ENCODE measurements at places on chromosomes 2 and 18. TPM values are rescaled to one million over a fixed set of nuclear protein-coding genes. Genes with fewer than 3 reads are reported as not detected.

GRCh38 chr2:94870440-94871225, 597 bp upstream of the TEKT4 start:
- DNase-seq = no peak

- peak; percentile 92 for DNase-seq
These were observed 38.7 kb downstream of the SCG2 start for GRCh38 chr2:223563462-223563861.

DNA sequence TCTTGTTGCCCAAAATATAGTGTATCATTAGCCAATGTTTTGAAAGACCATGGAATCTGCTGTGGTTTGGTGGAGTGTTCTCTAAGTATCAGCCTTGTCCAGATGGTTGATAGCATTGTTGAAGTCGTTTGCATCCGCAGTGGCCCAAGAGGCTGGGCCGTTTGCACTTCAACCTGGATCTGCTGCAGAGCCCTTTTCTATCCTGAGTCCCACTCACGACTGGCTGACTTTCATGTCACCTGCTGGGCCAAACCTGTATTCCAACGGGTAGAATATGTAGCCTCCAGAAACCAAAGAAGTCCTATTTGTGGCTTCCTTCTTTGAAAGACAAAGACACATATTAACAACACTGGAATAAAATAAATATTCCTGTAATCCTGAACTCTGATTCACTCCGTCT, 1154.1 kb downstream of the RPIA start:
- no peak for DNase-seq

DNA sequence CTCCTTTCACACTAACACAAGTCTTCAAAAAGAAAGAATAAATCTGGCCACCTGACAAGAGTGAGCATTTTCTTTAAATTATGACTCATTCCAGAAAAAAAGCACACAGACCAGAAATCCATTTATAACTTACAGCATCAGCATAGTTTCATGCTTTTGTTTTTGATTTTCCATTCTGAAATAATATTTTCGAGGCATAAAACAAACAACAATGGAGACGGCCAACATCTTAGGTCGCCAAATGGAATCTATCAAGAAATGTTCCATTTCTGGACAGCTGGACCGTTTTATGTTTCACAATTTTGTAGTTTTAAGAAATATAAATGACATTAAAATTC, 165.4 kb upstream of the ZFP36L2 start:
- DNase-seq = peak; percentile 18

GRCh38 chr18:23912356-23912755, 102.2 kb upstream of the TTC39C start:
- DNase-seq = peak; percentile 63

GRCh38 chr2:227390468-227391256, 2.9 kb upstream of the SCYGR1 start:
- no peak for DNase-seq

GRCh38 chr18:34929336-34929780, 111.9 kb upstream of the MAPRE2 start:
- peak; percentile 81 for DNase-seq

DNA sequence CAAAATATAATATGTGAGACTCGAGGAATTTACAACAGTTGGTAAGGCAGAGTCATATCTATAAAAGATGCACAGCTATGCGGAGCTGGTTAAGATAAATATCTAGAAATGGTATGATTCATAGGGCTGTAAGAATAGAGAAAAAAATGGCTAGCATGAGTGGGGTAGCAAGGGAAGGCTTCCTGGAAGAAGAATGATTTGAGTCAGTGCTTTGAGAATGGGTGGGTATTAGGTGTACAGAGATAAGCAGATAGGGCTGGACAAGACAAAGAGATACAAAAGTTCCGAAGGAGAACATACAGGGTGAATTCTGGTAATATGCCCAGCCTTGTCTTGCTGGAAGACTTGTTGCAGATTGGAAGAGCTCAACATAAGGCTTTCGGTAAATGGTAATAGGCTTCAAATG, 291.5 kb upstream of the CCDC68 start:
- peak; percentile 23 for DNase-seq

DNA sequence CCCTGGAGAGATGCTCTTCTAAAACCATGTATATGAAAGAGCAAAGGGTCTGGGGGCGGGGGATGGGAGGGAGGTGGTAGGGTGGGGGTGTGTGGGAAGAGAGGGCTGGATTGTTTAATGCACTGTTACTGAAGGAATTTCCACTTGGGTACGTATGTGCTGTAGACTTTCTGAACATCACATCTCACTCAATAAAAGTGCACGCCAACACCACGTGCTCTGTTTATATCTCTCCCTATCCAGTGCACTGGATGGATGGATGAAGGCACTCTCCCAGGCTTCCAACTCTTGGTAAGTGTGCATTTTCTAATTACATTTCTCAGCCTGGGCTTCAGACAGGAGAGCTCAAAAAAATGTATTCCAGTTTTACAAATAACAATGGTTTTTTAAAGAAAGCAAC, 184.3 kb upstream of the SIX2 start:
- no peak for DNase-seq

- no peak for DNase-seq
These were observed 75.1 kb downstream of the POLE4 start for GRCh38 chr2:75033516-75033915.

DNA sequence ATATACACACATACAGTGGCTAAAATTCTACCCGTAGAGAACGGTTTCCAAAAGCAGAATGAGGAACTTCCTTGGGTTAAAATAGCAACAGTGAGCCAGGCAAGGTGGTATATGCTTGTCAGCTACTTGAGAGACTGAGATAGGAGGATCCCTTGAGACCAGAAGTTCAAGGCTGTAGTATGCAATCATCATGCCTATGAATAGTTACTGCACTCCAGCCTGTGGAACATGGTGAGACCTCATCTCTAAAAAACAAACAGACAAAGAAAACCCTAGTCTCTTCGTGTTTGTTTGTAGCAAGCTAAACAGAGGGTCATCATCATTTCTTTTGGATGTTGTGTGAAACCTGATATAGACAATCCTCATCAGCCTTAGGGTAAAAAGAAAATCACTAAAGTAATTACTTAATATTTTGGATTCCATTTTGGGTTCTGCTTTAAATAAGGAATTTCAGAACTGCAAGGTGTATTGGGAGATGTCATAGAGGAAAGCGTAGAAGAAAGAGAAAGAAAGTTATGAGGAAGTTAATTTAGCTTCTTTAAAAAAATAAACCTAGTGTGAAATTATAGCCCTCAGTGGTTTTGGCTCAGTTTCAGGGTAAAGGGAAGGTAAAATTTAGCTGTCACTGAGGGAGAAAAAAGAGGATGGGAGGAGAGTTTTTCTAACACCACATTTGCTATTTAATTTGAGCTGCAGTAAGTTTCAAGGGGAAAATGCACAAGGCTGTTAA, 46.5 kb downstream of the PLEK start:
- no peak for DNase-seq

- no peak for DNase-seq
These were observed 1154.5 kb upstream of the CHAC2 start for GRCh38 chr2:52613064-52613463.

GRCh38 chr2:25567406-25567805, 106.0 kb downstream of the DTNB start:
- peak; percentile 61 for DNase-seq

GRCh38 chr18:2655954-2656236, 369 bp downstream of the SMCHD1 start:
- DNase-seq = no peak

PRSS56 gene
- total RNA-seq = not detected

MMADHC gene
- total RNA-seq = 170 TPM

BMP10 gene
- not detected for total RNA-seq

TXNDC2 gene
- total RNA-seq = not detected

GCKR gene
- not detected for total RNA-seq

AOX1 gene
- total RNA-seq = 30.8 TPM

GALR1 gene
- total RNA-seq = not detected

All from HT1080 (cell line).